ENCODE measurements at places on chromosomes 3 and 15.

GRCh38 chr15:41915255-41915994 lies 21.6 kb upstream of the SPTBN5 start:
- no peak for DNase-seq

- DNase-seq = no peak
These were observed 36.0 kb downstream of the RAB8B start for GRCh38 chr15:63225381-63225780.

DNA sequence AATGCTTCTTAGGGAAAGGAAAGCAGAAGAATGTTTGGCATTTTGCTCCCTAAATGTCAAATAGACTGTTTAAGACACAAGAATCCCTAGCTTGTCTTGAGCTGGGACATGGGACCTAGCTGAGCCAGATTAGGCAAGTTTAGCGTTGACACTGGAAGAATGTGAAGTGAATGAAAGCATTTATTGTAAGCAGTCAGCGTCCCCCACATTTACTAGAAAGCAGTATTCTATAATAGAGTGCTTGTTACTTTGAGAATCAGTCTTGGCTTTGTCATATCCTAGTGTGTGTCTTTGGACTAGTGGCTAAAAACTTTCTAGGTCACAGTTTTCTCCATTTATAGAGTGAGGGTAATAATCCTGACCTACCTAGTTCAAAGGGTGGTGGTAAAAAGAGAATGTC lies 161.6 kb downstream of the ADAMTSL3 start:
- no peak for DNase-seq

DNA sequence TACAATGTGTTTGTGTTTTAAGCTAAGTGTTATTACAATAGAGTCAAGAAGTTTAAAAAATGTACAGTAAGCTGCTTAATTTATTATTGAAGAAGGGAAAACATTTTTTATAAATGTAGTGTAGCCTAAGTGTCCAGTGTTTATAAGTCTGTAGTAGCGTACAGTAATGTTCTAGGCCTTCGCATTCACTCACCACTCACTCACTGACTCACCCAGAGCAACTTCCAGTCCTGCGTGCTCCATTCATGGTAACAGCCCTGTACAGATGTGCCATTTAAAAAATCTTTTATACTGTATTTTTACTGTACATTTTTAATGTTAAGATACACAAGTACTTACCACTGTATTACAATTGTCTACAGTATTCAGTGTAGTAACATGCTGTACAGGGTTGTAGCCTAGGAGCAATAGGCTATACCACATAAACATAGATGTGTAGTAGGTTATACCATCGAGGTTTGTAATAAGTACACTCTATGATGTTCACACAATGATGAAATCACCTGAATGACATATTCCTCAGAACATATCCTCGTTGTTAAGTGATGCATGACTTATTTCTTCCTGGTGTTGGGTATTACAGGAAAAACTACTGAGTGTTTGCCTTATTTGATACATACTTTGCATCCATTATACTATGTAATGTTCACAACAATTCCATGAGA lies 156.6 kb upstream of the NUDT16 start:
- DNase-seq = no peak

DNA sequence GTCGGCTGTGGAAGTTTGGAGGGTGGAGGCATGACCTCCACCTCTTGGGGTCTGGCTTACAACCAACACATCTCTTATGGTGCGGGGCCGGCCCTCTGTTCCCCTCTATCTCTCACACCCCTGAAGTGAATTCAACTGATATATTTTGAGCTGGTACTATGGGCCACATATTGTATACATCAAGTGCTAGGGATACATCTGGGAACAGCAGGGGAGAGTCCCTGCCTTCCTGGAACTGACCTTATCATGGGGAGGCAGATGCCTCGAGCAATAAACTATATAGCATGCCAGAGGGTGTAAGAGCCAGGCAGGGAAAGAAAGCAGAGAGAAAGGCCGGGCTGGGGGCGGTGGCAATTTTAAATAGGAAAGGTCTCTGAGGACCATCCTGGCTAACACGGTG lies 60.4 kb upstream of the TRPM1 start:
- no peak for DNase-seq

DNA sequence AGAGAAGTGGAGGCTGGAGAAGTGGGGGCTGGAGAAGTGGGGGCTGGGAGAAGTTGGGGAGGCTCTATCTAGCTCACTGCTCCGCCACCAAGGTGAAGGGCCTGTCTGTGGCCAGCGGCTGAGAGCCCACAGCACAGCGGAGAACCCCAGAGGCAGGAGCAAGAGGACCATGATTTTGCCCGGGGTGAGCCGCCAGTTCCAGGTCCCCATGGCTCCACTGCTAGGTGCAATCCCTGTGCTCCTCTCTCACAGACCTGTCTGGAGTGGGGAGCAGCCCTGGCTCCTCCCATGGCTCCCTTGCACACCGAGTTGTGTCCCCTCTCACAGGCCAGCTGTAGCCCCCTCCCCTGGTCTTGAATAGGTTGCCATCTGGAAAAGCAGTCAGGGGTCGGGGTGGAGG lies 4.7 kb upstream of the NRROS start:
- no peak for DNase-seq

GRCh38 chr3:51269466-51269865 lies 115.6 kb upstream of the MANF start:
- DNase-seq = no peak

GRCh38 chr3:32109256-32109655 lies 2.8 kb downstream of the GPD1L start:
- no peak for DNase-seq

DNA sequence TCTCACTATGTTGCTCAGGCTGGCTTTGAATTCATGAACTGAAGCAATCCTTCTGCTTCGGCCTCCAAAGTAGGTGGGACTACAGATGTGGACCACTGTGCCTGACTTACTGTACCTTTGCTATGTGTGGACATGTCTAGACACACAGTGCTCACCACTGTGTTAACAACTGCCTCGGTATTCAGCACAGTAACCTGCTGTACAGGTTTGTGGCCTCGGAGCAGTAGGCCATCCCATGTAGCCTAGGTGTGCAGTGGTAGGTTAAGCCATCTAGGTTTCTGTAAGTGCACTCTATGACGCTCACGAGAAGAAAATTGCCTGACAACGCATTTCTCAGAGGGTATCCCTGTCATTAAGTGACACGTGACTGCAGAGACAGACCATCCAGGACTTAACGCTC lies 70.3 kb downstream of the TAMM41 start:
- DNase-seq = no peak

GRCh38 chr15:61327019-61327631 lies 98.0 kb upstream of the RORA start:
- no peak for DNase-seq

DNA sequence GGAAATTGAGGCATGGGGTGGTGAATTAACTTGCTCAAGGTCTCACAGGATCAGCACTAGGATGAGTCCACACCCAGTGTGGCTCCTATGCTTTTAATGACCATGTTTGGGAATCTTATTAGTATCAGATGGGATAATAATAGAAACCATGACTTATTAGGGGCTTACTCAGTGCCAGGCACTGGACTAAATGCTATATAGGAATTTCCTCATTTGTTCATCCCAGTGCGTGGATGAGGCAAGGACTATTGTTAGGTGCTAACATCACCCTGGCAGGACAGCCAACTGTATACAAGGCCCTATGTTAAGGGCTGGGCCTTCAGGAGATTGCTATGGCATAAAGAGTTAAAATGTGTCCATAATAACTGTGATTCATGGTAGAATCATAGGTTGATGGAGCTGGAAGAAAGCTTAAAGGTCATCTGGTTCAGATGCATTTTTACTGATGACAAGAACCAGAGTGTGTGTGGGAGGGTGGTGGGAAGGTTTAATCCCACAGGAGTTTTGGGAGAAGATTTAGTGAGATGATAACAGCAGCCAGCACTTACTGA lies 4.7 kb upstream of the FEM1B start:
- no peak for DNase-seq

DNA sequence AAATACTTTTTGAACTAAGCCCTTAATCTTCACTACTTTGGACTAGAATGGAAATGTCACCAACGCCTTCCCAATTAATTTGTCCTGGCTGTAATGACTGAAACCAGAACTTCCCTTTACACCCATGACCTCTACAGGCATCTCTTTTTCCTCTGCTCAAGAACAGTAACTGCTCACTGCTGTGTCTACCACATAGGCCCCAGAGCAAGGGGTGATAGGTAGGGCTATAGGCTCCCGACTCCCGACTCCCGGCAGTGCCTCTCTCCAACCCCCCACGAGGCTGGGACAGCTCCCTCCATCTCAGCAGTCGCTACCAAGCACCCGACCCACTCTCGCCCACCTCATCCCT lies 384 bp upstream of the LEKR1 start:
- DNase-seq = no peak

DNA sequence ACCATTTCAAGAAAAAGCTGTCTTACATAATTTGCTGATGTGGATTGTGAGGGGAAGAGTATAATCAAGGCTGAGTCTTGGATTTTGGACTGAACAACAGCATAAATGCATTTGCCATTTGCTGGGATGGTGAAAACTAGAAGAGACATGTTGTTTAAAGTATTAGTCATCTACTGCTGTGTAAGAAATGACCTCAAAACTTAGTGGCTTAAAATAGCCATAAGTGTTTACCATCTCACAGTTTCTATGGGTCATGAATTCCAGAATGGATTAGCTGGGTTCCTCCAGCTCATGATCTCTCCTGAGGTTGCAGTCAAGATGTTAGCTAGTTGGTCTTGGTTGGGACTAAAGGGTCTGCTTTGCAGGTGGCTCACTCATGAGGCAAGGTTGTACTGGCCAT lies 66.2 kb downstream of the SCN11A start:
- no peak for DNase-seq

DNA sequence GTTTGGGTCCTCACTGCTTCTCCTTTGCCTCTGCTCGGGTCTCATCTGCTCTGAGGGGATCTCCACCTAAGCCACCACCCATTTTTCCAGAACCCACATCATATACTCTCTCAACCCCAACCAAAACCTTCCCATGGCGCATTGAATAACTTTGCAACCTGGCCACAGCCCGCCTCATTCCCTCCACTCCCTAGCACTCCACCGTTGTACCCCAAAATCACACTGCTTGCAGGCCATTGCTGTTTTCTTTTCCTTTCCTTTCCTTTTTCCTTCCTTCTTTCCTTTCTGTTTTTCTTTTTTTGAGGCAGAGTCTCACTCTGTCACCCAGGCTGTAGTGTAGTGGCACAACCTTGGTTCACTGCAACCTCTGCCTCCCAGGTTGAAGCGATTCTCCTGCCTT lies 3.1 kb upstream of the VPS18 start:
- no peak for DNase-seq

GRCh38 chr3:7095116-7095515 lies 234.2 kb downstream of the GRM7 start:
- DNase-seq = no peak

- DNase-seq = no peak
These were observed 41.5 kb downstream of the GPD1L start for GRCh38 chr3:32147933-32148332.

GRCh38 chr3:125643172-125643571 lies 47.9 kb upstream of the OSBPL11 start:
- DNase-seq = no peak

DNA sequence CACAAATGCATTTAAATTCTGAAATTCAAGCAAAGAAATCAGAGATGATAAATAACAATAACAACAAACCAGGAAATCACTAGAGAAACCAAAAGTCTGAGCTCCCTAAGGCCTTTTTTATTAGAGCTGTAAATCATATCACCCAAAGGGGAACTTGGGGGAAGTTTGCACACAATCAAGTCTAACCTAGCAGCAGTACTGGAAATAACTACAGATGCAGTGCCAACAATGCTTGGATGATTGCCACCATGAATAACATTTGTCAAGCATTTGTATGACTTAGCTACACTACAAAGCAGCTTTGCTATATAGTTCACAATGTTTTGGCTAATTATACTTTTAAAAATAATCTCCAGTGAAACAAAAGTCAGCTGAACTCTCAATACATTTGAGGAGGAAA lies 27.8 kb downstream of the SHQ1 start:
- no peak for DNase-seq

GRCh38 chr3:54631516-54632325 lies 296.1 kb downstream of the LRTM1 start:
- DNase-seq = no peak

GRCh38 chr3:164416491-164417222 lies 661.6 kb downstream of the SI start:
- DNase-seq = no peak

DNA sequence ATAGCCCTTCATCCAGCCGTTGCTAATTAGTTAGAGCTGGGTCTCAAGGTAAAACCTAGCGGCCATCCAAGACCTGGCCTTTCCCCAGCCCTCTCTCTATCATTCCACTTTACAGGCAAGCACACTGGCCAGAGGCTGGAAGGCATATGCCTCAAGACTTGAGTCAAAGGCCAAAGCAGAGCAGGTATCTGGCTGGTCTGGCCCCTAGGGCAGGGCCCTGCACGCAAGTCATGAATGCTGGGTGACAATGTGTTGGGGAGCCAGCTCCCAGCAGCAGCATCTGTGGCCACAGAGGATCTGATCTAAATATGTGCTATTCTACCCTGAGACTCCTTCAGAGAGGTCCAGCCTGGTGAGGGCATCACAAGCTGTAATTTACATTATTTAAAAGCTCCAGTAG lies 113.6 kb downstream of the LRTM1 start:
- no peak for DNase-seq

DNA sequence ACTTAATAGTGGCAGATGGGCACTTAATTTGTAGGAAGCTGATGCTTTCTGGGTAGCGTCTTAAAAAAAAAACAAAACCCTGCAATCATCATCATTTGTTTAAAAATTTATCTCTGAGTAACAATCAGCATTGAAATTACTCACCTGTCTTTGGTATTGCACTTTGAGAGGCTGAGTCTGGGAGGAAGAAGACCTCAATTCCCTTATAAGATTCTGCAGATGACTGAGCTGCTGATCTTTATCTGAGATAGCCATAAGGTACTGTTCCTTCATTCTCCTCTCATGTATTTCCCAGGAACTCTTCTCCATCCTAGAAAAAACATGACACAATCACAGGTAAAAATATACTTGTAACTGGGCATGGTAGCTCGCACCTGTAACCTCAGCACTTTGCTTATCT lies 16.4 kb upstream of the HCLS1 start:
- DNase-seq = no peak

- no peak for DNase-seq
These were observed 912.7 kb downstream of the TUSC7 start for GRCh38 chr3:117622171-117622841.

DNA sequence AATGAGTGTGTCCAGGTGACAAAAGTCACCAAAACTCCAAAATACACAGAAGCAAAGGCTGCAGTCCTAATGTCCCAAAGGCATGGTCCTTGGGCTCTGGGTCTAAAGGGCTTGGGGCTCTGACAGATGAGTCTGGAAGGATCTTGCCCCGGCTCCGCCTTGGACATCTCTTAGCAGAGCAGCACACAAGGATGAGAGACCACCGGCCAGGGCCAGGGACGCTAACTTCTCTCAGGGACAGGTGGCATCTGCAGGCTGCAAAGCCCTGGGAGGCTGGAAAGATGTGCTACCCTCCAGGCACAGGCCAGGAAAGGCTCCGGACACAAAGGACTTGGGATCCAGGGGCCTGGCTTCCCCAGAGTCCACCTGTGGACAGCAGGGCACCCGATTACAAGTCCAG lies 14.1 kb upstream of the SHISA5 start:
- no peak for DNase-seq

GRCh38 chr15:26091184-26091583 lies 228.1 kb upstream of the ATP10A start:
- no peak for DNase-seq

GRCh38 chr3:13095408-13095937 lies 22.2 kb upstream of the IQSEC1 start:
- no peak for DNase-seq

- DNase-seq = no peak
These were observed 10.0 kb upstream of the FILIP1L start for GRCh38 chr3:100124201-100124761.

All from activated T-cell treated with anti-CD3 and anti-CD28 coated beads, Interleukin-2, amount 50 U/mL, for 1 hour (primary cell).